ENCODE measurements at places on chromosomes 11 and 22.

DNA sequence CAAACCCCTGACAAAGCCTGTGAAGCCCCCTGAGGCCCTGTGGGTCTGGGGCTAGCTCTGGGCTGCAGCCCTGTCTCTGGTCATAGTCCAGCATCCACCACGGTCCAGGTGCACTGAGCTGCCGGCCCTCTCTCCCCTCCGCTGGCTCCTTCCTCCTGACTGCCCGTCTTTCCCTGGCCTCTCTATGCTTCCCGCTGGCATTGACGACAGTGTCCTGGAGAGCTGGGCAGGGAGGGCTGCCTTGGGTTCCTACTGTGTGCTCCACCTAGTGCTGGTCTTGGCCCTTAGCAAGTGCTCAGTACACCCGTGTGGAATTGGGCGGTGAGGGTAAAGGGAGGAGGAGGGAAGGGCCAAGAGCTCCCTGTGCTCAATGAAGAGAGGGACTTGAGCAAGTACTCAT is 868 bp upstream of the MYEOV start:
- DNase-seq: no peak

GRCh38 chr22:21594865-21595452 is 27.4 kb downstream of the UBE2L3 start:
- no peak for DNase-seq

- no peak for DNase-seq
Measured at GRCh38 chr11:78282821-78283220, 94.1 kb downstream of the USP35 start.

DNA sequence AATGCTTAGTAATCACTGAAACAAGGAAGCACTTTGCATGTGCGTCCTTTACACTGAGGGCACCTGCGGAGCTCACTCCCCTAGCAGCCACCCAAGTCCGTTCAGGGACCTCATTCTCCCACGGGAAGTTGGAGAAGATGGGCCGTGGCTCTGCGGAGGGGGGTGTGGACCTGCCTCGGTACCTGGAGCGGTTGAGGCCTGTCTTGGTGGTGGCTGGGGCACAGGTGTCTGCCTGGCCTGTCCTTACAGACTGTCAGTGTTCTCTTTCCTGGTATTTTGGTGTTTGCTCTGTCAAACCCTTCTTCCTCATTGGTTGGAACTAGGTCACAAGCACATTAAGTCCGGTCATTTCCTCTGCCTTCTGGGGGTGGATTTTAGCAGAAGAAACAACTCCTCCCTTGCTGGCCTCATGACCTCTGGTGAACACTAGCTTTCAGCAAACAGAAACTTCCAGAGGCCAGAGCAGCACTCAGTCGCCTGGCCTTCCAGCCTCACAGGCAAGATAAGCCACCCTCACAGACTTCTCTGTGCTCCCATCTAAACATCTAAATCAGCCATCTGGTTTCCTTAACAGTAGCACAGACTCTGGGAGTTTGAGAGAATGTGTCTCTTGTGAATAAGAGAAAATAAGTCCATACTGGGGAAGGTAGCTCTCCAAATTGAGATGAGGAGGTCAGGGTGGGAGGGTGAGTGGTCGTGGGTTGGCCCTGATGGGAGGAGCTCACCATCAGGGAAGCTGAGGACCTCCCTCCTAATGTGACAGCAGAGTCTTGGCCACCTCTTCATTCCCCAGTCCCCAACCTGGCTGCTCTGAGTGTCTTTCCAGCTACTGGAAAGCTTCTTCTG is 8.6 kb downstream of the SNAP29 start:
- no peak for DNase-seq

DNA sequence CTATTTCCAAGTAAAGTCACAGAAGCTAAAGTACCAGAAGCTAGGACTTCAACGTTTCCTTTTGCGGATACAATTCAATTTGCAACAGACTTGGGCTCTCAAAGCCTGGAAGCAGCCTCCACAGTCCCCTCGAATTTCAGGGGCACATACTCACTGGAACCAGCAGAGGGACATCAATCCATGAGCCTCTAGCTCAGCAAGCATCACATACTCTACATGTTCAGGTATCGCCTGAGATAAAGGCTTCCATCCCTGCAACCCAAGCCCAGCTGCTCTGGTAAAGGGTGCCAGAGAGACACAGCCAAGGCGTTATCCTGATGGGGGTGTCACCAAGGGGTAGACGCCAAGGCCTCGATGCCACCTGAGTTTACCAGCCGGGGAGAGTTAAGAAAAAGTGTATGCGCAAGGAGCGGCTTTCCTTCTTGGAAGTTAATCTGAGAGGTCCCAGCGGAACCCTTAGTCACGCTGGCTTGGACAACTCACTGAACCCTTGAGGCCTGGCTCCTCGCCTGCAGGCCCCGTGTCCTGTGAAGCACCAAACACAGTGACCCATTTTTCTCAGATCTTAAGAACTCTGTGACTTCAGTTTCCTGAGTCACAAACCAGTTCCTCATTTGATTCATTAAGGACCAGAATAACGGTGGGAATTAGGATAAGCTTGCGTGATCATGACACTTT is 13.0 kb downstream of the LTO1 start:
- DNase-seq: no peak

DNA sequence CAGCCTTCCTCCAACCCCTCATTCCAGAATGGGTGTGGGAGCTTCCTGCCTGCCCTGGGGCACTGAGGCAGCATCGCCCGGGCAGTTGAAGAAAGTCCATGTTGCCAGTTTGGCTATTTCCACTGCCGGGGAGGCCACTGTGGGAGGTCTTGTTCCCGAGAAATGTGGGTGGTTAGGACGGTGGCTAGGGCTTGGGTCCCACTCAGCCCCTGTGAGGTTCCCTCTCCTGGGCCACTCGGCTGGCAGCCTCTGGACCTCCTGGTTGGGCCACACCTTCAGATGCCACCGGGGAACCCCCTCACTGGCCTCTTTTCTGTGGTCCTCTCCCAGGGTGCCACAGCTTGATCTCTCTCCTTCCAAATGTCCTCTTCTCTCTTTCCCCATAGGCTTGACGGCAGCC is 5.1 kb upstream of the PPP6R3 start:
- DNase-seq: no peak

DNA sequence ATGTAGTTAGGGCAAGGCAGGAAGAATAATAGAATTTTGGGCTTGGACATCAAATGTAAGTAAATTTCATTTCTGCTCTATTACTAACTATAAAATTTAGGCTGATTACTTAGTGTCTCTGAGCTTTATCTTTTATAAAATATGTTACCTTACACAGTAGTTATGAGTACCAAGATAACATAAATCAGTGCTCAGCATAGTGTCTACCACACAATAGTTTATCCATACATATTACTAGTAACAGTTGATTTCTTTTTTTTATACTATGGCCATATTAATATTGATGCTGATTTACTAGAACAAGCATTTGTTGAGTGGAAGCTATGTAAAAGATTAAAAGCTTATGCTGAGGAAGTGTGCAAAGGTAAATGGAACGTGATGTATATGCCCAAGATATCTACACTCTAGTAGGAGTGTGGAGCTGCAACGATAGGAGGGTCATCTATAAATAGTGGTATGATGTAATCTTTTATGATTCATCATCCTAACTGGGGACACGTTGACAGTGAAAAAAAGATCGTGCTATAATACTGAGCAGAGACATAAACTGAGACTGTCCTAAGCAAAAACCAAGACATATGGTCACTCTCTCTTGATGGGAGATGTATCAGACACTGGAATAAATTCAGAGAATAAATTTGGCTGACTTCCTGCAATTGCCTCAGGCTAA is 8.7 kb upstream of the SLC5A12 start:
- no peak for DNase-seq

GRCh38 chr11:80841675-80842074 is 1400.8 kb upstream of the TENM4 start:
- no peak for DNase-seq

DNA sequence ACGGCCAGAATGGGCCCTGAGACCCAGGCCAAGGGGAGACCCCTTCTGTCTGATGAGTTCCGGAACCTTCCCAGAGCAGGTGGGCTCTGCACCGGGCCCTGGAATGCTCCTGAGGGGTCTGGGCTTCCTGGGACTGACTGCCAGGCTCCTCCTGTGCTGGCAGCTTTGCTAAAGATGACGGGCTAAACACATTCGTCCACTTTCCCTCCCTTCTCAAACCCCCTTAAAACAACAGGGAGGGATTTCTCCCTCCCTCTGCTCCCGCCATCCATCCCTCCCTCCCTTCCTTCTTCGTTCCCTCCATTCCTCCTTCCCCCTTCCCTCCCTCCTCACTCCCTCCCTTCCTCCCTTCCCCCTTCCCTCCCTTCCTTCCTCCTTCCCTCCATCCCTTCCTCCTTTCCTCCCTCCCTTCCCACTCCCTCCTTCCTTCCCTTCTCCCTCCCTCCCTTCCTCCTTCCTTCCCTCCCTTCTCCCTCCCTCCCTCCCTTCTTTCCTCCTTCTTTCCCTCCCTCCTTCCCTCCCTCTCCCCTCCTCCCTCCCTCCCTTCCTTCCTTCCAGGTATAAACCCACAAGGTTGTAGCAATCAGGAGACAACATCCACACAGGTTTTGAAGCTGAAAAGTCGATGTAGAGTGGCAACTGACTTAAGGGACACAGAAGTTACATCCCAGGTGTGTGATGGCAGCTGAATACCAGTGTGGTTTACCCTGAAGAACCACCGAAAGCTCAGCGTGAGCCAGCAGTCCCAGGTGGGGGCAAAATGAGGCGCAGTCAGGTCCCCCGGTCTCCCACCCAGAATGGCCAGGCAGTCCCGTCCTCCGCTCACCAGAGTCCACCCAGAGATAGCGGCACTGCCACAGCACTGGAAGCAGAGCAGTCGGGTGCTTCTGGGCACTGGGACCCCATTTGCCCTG is 18.8 kb upstream of the MGAT3 start:
- DNase-seq: no peak

DNA sequence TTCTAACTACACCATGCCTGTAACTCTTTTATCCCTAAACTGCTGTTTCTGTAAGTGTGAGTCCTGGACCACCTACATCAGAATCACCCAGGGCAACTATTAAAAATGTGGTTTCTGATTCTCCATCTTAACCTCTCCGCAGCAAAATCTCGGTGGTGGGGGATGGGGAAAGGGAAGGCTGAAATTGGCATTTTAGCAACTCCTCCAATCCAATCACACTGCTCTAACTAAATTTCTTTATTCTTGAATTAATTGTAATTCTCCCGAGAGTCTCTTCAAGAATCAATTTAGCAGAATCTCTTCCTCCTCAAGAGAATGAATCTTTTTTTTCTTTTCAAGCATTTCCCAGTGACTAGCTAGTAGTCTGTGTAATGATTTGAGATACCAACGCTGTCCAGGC is 36.2 kb downstream of the SEZ6L start:
- DNase-seq: no peak

DNA sequence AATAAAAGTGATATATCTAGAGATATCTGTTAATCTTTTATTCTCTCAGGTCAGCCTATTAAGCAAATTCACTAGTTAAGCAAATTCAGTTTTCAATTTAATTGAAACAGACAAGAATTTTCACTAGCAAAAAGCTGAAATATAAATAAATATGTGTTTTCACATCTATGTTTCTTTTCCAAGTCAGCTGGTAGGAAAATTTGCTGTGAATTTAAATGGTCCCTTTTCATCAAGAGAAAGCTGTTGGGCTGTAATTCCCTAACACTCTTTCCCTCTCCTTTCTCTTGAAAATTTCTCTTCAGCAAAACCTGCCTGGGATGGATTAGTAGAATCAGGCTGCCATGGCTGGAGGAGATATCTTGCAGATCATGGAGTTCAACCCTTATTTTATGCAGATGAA is 46.9 kb upstream of the BARX2 start:
- DNase-seq: no peak

- no peak for DNase-seq
Measured at GRCh38 chr11:76337923-76338322, 43.0 kb downstream of the THAP12 start.

GRCh38 chr22:48065892-48066291 is 1303.4 kb downstream of the TBC1D22A start:
- no peak for DNase-seq

- DNase-seq: peak; percentile 76
Measured at GRCh38 chr11:61922539-61922938, 5.2 kb upstream of the RAB3IL1 start.

- DNase-seq: no peak
Measured at GRCh38 chr22:49948958-49949913, 11.3 kb upstream of the PIM3 start.

DNA sequence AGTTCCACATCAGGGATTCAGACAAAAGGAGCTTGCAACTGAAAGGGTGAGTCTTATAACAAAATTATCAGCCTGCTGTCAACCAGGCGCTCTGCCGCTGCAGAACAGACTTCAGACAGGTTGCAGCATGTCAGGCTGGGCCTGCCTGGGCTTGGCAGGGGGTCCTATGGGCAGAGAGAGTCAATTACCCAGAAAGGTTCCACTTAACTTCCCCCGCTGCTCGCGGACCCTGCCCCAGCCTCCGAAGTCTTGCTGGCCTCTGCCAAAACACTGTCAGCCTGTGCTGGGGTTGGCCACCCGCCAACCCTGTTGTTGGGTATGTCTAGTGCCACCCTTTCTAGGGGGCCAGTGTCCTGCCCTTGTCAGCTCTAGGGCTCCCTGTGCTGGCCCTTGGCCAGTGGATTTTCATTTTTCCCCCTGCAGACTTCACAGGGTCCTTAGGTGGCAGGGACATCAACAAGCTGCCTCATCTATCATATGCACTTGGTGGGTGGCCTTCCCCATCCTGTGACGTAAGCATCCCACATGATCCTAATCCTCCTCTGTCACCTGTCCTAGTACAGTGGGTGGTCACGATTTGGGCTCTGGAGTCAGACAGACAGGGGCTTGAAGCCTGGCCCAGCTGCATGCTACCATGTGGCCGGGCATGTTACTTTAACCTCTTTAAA is 166.5 kb upstream of the CADM1 start:
- no peak for DNase-seq

GRCh38 chr11:6027501-6027900 is 3.1 kb downstream of the OR56A1 start:
- no peak for DNase-seq

GRCh38 chr11:63375434-63375833 is 5.8 kb downstream of the SLC22A9 start:
- DNase-seq: no peak

- DNase-seq: no peak
Measured at GRCh38 chr11:61126256-61126655, 24.0 kb downstream of the CD5 start.

Data from smooth muscle cell of the brain vasculature (primary cell).